MG63 (cell line): ENCODE measurements at places on chromosomes 7 and 10. TPM values are rescaled to one million over a fixed set of nuclear protein-coding genes. Genes with fewer than 3 reads are reported as not detected.

DNA sequence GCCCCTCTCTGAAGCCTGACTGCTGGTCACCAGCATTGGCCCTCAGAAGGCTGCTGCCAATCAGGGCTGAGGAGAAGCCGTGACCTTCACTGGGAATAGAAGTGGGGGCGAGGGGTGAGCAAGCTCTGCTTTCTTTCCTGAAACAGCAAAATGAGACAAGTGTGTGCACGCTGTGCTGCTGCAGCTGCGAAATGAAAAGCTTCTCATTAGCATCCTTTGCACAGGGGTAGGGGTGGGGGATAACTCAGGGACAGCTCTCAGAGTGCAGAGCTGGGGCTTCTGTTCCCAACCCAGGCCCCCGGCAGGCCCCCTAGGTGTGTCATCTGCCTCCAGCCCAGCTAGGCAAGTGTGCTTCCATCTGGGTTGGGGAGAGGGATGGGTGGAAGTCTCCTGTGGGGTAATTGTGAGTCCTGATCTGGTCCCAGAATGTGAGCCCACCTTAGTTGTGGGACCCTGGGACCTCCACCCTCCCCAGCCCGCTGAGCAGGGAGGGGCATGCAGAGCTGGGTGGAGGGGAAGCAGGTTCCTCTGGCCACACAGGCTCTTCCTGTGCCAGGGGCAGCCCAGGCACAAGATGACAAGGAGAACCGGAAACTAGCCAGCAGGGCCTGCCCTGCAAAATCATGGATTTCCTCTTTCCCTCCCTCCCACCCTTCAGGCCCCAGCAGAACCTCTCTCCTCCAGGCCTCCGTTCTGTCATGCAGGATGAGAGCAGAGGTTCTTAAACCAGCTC, 22.2 kb downstream of the ZNF467 start:
- DNase-seq, result no peak

GRCh38 chr10:114634609-114634979, 23.5 kb downstream of the ABLIM1 start:
- peak; percentile 88 for DNase-seq

DNA sequence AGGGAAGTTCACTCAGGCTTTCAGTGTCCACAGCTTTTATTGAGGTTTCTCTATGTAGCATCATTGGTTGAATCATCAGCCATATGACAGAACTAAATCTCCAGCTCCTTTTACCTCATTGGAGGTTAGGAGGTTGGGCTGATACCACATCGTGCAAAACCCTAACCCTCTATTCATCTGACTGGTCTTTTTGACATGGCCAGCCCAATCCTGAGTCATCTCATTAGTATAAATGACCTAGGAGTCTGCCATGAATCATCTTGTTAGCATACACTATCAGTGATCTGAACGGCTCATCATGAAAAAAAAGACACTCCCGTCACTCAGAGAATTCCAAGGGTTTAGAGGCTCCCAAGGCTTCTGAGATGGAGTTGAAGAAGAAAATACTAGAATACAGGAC, 669.8 kb upstream of the POT1 start:
- no peak for DNase-seq

DNA sequence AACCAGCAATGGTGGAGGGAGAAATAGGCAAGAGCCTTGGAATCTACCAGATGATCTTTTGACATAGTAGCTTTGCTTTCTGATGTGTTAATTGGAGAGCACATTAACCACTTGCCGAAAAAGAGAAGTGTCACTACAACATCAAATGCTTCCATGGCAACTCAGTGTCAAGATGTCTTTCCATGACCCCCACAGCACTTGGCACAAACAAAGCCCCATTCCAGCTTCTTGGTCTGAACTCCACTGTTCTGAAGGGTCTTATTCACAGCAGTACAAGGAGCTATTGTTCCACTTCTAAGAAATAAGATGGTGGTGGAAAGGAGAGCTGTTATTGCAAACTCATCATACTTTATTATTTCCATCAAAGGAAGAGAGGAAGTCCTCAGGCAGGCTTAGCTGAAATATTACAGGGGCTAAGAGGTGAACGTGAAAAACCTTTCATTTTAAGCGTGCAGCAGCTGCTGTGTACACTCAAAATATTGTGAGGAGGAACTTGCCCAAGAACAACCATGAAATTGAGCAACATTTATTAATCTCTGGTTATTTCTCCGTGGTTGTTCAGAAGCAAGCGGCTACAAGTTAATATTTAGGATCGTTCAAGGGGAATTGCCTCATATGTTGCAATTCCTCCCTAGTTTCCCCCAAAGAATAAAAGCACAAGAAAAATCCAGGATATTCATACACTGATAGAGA, 354.8 kb upstream of the CELF2 start:
- no peak for DNase-seq

- no peak for DNase-seq
These were observed 3.5 kb downstream of the LRRTM3 start for GRCh38 chr10:66929375-66929774.

DNA sequence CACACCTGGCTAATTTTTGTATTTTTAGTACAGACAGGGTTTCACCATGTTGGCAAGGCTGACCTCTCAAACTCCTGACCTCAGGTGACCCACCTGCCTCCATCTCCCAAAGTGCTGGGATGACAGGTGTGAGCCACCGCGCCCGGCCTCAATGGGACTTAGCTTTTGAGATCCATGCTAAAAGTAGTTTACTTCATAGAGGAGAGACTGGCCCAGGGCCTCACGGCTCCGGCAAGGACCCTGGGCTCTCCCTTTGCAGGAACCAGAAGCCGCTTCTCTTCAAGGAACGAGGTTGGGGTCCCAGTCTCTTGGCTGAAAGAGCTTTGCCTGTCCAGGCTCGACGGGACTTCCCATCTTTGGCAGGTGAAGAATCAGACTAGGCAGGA, 30.1 kb upstream of the DNAAF5 start:
- no peak for DNase-seq

- DNase-seq, result no peak
These were observed 103.7 kb downstream of the NEUROD6 start for GRCh38 chr7:31236868-31237267.

The RBP4 gene
- 0.35 and 5.4 TPM in 2 replicates for total RNA-seq

GRCh38 chr7:116395141-116395791, 104.3 kb upstream of the CAV2 start:
- peak; percentile 84 for DNase-seq

GRCh38 chr10:1037098-1037497, 11.4 kb upstream of the IDI2 start:
- no peak for DNase-seq

DNA sequence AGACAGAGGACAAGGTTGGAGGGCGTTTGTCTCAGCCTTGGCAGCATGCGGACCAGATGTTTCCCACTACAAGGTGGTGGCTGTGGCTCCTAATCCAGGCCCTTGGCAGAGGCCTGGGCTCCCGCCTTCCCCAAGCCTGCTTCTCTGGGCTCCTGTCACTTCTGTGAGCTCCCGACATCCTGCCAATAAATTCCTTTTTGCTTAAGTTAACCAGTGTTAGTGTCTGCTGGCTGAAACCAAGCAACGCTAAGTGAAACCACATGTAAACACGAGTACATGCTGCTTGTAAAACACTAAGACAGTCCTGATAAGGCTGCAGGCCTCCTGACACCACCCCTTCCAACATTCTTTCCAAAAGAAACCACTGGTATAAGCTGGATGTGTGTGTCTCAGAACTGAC, 263.6 kb upstream of the ZMIZ1 start:
- DNase-seq, result peak; percentile 93

DNA sequence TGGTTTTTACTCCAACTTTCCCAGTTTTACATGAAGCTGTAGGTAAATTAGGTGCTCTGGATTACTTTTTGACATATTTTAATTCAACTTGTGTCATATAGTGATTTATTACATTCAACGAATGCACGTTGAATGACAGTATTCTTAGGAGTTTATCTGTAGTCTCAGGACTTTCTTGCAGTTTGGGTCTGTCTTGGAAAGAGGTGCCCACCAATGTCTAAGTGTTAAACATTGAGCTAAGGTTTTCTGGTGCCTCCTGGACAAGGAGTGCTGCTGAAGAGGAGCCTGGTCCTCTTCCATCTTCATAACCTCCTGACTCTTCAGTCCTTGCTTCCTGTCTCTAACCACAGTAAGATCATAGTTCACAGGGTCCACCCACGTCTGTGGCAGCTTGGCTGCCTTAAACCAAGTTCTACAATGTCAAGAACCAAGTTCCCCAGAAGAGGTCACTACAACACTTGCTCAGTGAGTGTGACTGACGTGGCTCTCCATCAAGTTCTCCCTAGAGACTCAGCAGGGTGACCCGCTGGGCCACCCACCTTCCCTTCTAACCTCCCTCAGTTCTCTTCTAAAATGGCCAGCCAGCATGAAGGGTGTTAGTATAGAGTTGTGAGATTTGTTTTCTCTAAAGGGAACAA, 6.1 kb downstream of the NPY start:
- peak; percentile 54 for DNase-seq

- DNase-seq, result no peak
These were observed 984.1 kb downstream of the LRMDA start for GRCh38 chr10:76415554-76415953.

- peak; percentile 23 for DNase-seq
These were observed 4.7 kb upstream of the NOS3 start for GRCh38 chr7:150986099-150986512.

- DNase-seq, result no peak
These were observed 57.0 kb upstream of the GLCCI1 start for GRCh38 chr7:7911369-7912123.

GRCh38 chr10:77862595-77862994, 64.0 kb downstream of the DLG5 start:
- no peak for DNase-seq

DNA sequence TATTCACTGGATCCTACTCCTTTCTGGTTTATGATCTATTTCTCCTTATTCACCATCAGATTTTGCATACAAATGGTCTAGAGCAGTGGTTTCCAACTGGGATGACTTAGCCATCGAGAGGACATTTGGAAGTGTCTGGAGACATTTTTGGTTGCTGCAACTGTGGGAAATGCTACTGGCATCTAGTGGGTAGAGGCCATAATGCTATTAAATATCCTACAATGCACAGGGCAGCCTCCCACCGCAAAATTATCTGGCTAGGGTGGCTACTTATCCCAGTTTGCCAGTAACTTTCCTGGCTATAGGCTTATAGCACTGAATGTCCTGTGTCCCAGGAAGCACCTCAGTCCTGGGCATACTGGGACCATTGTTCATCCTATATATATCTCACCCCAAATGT, 21.5 kb upstream of the DDX50 start:
- no peak for DNase-seq

DNA sequence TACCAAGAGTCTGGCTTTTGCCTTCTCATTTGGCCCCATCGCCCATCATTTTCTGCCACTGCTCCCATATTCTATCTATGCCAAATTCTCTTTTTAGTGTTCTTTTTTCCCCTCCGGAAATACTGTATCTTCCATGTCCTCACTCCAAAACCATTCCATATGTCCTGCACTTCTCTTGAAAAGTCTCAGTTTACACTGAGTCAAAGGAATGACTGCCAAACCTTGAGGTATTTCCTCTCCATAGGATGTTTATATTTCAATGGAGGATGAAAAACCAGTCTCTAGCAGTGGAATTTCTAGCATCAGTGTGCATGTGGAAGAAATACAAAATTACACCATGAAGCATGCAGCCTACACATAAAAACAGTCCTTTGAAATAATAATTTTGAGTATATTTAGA, 121.4 kb upstream of the PHYHIPL start:
- no peak for DNase-seq

DNA sequence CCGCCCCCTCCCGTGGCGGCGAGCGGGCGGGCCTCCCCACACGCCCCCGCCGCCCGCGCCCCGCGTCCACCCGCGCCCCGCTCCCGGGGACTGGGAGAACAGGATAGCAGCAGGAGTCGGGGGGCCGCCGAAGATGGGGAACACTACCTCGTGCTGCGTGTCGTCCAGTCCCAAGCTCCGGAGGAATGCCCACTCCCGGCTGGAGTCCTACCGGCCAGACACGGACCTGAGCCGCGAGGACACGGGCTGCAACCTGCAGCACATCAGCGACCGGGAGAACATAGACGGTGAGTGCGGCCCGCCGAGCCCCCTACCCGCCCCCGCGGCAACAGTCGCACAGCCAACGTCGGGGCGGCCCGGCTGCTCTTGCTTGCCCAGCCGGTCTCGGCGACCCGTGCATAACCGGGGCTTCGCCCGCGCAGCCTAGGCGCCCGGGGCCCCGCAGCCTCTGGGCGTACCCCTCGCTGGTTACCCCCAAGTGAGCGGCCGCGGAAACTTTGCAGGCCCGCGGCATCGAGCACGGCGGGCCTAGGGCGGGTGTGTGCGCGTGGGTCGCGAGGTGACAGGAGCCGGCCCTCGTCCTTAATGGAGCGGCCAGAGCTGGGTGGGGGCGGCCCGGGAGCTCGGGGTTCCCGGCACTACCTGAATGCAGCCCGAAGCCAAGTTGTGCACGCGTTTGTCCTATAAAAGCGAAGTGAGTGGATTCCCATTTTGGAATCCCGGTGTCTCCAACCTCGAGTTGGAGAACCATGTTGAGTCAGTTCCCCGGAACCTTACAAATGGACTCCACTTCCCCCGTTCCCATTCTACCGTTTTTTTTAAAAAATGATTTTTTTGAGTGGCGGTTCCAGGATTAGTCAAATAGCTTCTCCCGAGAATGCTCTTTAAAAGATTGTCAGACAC, 863 bp downstream of the CCNY start:
- peak; percentile 46 for DNase-seq

DNA sequence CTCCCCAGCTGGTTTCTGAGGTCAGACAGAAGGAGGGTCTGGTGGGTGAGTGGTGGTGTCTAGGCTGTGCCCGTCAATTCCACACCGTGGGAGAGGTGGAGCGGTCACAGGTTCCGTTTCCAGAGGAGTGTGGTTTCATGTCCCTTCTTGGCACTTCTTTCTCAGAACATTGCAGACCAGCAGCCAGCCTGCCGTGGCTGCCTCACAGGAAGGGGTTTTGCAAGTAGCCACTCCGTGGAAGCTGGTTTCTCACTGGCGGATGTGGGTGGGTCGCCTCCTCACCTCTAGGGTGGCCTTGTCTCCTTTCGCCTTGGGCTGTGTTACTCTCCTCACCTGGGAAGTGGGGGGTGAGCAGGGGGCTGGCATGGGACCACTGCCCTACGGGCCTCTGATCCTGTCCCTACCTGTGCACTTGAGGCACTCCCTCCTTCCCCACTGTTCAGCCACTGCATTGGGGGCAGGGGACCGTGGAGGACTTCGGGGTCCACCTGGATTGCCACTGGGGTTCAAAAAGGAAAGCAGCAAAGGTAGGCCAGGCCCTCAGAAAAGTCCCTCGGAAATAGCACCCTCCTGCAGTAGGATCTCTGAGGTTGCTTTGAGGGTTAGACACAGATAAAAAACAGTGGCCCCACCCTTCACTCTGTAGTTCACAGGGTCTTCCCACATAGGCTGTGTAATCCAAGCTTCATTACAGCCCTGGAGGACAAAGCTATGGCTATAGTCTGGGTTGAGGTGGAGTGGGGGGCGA, 33.9 kb downstream of the TSPAN14 start:
- DNase-seq, result no peak

DNA sequence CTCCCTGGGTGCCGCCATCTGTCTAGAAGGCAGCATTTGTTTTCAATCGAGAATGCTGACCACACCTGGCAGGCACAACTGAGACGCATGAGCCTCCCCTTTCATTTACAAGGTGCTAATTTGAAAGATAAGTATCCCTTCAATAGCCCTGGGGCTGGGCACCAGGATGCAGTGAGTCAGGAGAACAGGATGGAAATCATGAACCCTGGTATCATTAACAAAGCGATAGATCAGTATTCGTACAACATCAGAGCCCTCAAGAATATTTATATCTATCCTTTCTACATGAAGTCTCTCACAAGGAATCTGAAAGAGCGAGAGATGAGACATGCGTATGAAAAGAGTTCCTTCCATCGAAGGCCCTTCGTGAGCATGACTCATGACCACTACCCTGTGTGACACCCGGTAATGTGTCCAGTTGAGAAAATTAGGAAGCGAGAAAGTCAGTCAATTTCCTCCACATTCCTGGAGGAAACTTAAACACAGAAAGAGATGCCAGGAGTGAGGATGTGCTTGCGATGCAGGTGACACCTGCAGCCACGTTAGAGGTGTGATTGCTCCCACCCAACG, 123.1 kb upstream of the PITRM1 start:
- no peak for DNase-seq
